ENCODE measurements at places on chromosomes 3 and 15.

- DNase-seq, result peak; percentile 20
Measured at GRCh38 chr3:56855856-56856512, 54.2 kb upstream of the ARHGEF3 start.

- DNase-seq, result no peak
Measured at GRCh38 chr3:147305533-147306250, 100.7 kb downstream of the ZIC4 start.

GRCh38 chr3:185843126-185843525 is 18.3 kb upstream of the IGF2BP2 start:
- no peak for DNase-seq

DNA sequence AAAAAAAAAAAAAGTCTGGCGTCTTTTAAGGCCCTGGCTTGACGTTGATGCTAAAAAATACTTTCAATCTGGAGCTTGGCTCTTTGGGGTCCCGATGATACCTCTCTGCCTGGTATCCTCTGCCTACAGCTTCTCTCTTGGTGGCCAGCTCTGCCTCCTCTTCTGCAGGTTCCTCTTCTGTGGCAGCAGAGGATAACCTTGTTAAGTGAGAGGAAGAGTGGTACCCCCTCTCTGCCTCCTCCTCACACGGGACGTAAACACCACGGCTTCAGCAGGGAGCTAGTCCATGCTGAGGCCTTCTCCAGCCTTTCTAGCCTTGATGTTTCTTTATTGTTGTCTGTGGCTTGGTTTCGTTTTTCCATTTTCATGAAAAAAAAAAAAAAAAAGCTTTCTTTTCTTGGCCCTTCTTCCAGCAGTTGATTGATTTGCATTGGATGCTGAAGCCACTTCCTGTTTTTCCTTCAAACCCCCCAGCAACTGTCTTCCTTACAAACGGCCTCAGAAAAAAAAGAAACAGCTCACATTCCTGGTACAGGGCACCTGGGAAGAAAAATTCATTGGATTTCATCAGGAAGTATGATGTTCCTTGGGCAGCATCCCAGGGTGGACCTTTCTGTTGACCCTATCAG is 59.7 kb downstream of the RORA start:
- no peak for DNase-seq

Measured in B cell (primary cell).